RWPE1 (cell line): ENCODE measurements at places on chromosomes 6 and 20.

- DNase-seq, result no peak
Measured at GRCh38 chr20:43755390-43755789, 28.6 kb upstream of the GTSF1L start.

GRCh38 chr6:157813750-157814455, 9.1 kb upstream of the SNX9 start:
- DNase-seq, result no peak

DNA sequence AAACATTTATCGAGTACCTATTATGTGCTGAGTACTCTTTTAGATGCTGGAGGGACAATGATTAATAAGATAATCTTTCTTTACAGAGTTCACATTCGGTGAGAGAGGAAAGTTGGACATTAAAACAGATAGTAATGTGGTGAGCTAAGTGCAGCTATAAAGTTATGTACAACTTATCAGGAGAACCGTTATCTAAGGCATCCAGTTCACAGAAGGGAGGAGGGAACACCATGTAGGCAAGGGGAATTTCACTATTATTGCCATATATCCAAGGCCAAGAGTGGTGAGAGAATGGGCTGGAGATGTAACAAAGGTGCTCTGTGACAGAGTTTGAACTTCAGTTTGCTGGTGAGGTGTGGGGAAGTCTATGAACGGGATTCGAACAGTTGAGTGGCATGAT, 105.8 kb downstream of the CARMIL1 start:
- no peak for DNase-seq

DNA sequence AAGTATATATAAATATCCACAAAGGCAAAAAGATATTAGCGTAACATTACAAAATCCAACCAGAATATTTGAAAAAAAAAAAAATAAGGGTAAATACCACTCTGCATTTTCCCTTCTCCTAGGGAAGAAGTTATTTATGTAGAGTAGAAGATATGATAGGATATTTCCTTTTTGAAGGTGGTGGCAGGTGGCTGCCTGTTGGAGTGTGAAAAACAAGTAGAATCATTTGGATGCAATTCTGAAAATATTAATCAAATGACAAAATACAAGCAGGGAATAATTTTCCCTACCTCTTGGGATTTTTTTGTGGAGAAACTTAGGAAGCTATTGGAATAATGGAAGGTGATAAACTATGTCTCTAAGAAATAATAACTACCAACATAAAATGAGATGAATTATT, 62.5 kb upstream of the OGFRL1 start:
- no peak for DNase-seq

DNA sequence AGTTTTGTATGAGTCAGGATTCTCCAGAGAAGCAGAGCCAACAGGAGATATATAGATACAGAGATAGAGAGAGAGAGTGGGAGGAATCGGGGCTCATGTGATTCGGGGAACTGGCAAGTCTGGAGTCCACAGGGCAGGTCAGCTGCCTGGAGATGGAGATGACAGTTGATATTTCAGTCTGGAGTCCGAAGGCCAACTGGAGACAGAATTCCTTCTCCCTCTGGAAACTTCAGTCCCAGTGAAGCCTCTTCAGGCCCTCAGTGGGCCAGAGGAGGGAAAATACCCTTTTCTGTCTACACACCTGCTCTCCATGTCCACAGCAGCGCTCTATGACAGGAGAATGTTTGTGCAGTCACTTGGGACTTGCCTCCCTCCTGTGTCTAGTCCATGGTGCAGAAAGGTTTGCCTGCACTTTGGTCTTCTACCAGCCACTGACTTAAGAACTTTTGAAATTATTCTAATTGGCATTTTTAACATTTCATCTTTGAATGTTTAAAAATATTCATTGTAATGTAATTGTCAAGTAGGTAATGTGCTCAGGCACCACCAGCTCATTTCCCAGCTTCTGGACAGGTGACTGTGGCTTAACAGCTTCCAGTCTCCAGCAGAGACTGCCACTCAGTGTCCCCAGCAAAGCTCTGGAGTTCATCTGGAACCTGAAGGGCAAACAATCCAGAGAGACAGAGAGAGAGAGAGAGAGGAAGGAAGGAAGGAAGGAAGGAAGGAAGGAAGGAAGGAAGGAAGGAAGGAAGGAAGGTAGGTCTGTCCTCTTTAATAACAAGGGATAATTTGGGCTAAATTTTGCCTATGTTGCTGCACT, 43.8 kb upstream of the AFDN start:
- no peak for DNase-seq

DNA sequence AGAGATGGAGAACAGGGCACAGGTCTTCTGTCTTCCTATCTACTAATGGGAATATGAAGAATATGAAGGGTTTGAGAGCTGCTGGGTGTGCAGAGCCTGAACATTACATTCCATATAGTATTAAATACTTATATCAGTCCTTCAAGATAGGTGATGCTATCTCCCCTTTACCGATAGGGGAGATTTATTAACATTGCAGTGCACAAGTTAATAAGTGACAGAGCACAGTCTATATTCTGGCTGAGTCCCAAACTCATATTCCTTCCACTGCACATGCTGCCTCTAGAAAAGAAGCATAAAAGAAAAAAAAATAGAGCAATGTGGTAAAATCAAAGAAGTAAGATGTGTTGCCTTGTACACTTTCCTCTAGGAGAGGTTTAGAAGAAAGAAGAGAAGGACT, 18.5 kb upstream of the KIAA0408 start:
- DNase-seq, result no peak

- DNase-seq, result no peak
Measured at GRCh38 chr6:150325066-150325772, 43.6 kb upstream of the IYD start.

DNA sequence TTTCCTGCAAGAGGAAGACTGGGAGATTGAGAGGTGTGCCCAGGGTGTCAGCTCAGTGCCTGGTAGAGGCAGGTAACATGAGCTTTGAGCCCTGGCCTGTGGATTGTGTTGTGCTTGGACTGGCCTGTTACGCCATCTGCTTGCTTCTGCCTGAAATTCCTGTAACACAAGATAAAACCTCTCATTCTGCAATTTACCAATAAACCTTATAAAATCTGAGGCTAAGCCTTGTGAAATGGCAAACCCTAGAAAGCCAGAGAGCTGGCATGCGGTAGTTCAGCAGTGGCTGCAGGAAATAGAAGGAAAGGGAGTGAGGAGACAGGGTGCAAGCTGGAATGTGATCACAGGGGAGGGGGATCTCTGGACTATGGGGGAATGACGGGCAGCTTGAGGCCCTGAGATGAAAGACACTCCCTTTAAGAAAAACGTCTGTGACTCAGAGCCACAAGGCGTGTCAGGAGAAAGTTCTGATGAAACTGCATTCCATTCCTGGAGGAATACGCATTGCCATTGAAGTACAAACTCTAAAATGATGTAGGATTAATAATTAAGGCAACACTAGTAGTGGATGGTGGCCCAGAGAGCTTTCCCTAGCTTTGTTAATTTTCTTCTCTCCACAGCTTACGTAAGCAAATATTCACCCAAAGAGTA, 26.3 kb upstream of the TFAP2A start:
- peak; percentile 96 for DNase-seq

DNA sequence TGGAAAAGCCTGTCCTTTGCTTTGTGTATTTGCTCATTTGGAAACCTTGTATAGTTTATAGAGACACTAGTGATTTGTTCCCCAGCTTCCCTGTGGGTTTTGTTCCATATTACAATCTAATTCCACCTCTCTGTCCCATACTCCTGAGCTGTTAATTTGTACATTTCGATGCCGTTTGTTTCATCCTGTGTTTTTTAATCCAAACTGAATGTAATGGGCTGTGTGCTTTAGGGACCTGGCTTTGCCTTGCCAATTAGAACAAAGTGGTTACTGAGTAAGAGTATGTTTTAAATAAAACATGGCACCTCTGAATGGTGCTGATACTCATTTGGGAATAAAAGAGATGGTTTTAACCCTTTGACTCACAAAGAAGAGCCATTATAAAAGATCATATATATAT, 122.3 kb downstream of the ZFAND3 start:
- no peak for DNase-seq

DNA sequence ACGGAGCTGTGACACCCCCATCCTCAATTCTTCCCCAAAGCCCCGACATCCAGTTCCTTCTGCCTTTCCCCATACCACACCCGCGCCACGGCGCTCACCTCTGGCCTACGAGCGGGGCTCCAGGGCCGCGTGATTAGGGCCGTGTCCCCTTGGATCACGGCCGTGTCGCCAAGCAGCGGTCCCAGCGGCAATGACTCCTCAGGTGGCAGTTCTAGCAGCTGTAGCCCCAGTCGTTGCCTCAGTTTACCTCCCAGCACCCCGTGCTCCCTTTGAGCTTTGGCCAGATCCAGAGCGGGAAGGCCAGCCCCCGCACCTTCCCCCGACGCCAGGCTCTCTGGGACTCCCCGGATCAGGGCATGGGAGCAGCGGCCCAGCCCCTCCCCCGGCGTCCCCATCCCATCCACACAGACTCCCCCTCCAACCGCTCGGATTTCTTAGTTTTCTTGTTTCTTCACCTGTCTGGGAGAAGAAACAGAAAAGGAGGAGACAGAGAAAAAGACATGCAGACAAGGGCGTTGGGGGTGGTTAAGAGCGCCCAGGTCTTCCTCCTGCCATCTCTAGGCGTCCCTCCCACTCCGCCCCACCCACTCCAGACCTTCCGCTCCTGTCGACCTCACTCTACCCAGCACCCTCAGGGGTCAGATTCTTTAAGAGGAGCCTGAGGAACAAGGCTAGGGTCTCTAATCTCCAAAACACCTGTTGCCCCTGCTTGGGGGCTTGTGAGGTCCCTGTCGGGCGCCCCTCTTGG, at the start of gene DDAH2:
Gene DDAH2 (minus strand): TSS at position 533 of the 748 bp plus-strand sequence. CDS start 138 bp downstream, at position 395.
- no peak for DNase-seq

- DNase-seq, result no peak
Measured at GRCh38 chr6:115691433-115691832, 369.3 kb downstream of the FRK start.

- DNase-seq, result no peak
Measured at GRCh38 chr6:21200134-21200870, 393.2 kb upstream of the SOX4 start.
